Muscle of arm (tissue), 14 donors: ENCODE measurements at places on chromosomes 4 and X.

GRCh38 chrX:68163441-68163840 is 269.9 kb downstream of the OPHN1 start:
- no peak for DNase-seq

GRCh38 chrX:75076429-75076828 is 79.7 kb downstream of the ABCB7 start:
- DNase-seq: no peak

DNA sequence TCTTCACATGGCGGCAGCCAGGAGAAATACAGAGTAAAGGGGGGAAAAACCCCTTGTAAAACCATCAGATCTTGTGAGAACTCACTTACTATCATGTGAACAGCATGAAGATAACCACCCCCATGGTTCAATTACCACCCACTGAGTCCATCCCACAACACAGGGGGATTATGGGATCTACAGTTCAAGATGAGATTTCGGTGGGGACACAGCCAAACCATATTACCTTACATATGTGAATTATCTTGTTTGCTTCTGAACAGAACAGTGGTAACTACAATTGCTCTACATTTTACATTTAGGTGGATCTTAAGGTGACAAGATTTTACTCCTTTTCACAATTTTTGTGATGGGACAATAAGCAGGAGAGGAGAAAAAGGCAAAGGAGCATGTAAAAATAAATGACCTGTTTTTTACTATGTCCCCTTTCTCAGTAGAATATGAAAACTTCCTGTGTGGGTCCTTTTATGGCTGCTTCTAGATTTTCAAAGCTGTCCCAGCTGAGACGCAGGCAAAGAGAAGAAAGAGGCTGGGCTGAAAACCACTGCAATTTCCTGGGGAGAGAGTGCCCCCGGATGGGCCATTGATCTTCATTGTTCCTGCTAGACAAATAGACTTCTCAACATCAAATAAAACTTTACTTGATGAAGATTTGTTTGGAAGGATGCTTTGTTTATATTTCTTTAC is 45.9 kb upstream of the PGM2 start:
- DNase-seq: no peak

DNA sequence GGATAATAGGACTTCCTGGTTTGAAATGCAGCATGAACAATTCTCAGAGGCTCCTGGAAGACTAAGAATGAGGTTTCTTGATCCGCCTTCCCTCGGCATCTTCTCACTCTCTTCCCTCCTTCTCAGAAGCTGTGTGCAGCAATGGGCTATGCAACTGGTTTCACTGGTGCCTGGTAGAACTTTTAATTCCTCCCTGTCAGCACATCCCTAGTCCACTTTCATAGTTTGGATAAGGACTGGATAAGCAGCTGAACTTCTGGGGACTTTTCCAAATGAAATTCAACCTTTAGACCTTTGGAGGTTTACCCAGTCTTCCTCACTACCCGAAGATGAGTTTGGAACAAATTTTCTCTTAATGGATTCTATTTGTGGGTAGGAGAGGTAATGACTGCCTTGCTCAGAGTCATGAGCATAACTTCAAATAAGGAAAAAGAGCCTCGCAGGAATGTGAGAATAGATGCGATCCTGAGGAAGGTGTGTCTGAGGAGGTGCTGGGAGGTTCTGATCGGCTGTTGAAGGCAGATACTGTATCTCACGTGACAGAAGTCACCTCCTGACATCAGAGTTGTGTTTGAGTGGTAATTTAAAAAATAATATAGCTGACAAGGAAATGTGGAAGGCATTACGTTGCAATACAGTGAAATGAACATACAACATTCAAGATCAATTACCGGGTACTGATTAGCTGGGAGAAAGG is 56.0 kb upstream of the HAND2 start:
- no peak for DNase-seq

DNA sequence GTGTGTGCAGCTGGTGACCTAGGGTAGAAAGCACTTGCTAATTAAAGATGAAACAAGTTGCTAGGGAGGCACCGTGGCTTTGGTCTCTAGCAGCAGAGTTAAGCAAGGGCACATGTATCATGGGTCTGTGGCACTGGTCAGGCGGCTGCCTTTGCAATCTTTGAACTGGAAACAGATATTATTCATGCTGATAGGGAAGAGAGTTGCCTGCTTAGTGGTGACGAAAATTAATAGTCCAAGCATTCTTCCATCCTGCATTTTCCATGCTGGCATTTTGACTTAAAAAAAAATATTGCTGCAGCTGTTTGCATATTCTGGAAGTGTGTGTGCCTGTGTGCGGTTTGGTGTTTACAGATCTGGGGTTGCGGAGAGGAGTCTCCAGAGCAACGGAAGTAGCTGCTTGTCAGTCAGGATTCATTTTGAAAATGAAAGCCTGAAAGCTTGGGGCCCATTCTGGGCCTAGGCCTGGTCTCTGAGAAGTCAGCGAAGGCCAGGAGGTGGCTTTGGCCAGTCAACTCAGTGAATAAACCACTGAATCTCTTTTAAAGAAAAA is 2.3 kb upstream of the SOWAHD start:
- DNase-seq: no peak
